ENCODE measurements at places on chromosomes 16 and 17. TPM values are rescaled to one million over a fixed set of nuclear protein-coding genes. Genes with fewer than 3 reads are reported as not detected.

DNA sequence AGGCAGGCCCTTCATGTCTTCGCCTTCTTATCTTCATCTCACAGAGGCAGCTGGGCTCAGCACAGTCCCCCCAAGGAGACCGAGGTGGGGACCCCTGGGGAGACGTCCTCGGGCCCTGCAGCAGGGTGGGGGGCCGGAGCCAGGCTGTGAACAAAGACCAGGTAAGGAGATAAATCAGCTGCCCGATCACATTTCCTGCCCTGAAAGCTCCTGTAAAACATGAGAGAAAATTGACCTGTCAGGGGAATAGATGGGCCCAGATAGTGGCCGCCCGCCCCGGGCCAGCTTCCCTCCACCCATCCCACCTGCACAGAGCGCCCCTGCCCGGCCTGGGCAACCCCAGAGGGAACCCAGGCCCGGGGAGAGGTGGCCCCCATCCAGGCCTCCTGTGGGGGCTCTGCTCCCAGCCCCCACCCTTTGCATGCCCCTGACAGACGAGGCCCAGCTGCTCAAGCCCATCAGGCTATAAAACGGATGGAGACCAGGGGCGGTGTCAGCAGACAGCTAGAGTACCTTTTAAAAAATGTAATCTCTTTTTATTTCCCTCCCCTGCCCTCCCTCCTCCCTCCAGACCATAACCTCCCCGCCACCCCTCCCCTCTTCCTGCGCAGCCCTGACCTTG lies 18.8 kb upstream of the SLC38A10 start:
- DNase-seq = no peak
- no peaks in the 10 kb centered on the region for H3K36me3 ChIP-seq
- no peaks in the 10 kb centered on the region for H3K27me3 ChIP-seq
- no peak overlapping the region for H3K4me3 ChIP-seq
- no peaks in the 10 kb centered on the region for H3K4me1 ChIP-seq

- DNase-seq = no peak
- H3K27me3 ChIP-seq = no peaks in the 10 kb centered on the region
- no peaks in the 10 kb centered on the region for H3K4me1 ChIP-seq
- H3K4me3 ChIP-seq = no peak overlapping the region
These were observed 38.7 kb downstream of the VAT1L start for GRCh38 chr16:77827032-77827431.

- H3K27me3 ChIP-seq = no peaks in the 10 kb centered on the region
- no peaks in the 10 kb centered on the region for H3K36me3 ChIP-seq
- no peak for DNase-seq
- no peak overlapping the region for H3K4me3 ChIP-seq
These were observed 23.0 kb downstream of the NSMCE1 start for GRCh38 chr16:27245276-27246172.

DNA sequence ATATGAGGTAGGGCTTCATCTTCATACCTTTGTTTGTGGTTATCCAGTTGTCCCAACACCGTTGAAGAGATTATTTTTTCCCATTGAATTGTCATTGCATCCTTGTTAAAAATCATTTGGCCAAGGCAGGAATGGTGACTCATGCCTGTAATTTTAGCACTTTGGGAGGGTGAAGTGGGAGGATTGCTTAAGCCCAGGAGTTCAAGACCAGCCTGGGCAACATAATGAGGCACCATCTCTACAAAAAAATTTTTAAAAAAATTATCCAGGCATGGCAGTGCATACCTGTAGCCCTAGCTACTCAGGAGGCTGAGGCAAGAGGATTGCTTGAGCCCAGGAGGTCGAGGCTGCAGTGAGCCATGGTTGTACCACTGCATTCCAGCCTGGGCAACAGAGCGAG lies 223.9 kb downstream of the TANC2 start:
- H3K36me3 ChIP-seq = no peaks in the 10 kb centered on the region
- DNase-seq = no peak
- no peaks in the 10 kb centered on the region for H3K4me1 ChIP-seq
- H3K27ac ChIP-seq = no peak overlapping the region

DNA sequence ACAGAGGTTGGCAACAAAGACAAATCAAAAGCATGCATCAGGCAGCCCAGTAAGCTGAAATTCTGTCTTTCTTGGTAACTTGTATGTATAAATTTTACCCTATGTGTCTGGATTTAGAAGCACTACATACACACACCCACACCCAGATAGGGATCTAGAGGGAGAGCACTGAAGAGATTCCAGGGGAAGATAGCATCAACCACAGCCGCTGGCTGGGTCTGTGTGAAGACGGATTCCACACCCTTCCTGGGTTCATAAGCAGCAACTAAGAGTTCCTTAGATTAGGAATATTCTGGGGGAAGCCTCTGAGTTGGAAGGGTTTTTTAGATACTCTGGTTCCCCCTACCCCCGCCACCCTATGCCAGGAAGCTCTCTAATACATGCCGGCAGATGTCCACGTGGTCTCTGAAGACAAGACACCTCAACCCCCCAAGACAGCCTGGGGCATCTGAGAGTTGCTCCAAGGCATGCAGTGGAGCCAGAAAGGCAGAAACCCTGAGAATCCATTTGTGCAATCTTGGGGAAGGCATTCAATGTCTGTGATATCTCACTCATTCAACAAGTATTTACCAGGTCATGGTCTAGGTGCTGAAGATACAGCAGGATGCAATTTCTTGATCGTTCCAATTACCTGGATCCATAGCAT lies 86.4 kb downstream of the NOG start:
- H3K4me1 ChIP-seq = peaks cover 20% of the 10 kb centered on the region
- H3K36me3 ChIP-seq = no peaks in the 10 kb centered on the region
- H3K27me3 ChIP-seq = no peaks in the 10 kb centered on the region
- no peak for DNase-seq
- H3K27ac ChIP-seq = no peak overlapping the region
- no peak overlapping the region for H3K4me3 ChIP-seq

- no peak overlapping the region for H3K4me3 ChIP-seq
- no peak overlapping the region for H3K27ac ChIP-seq
- no peak for DNase-seq
- H3K36me3 ChIP-seq = no peaks in the 10 kb centered on the region
These were observed 29.0 kb downstream of the RAB11FIP3 start for GRCh38 chr16:454397-454940.

Gene GP1BA
- not detected for polyA plus RNA-seq

GRCh38 chr16:254461-254860 lies 19.8 kb downstream of the FAM234A start:
- H3K36me3 ChIP-seq = peaks cover 29% of the 10 kb centered on the region
- peaks cover 9% of the 10 kb centered on the region for H3K4me1 ChIP-seq
- DNase-seq = no peak
- no peak overlapping the region for H3K27ac ChIP-seq
- no peak overlapping the region for H3K4me3 ChIP-seq

Gene CRYM
- not detected for polyA plus RNA-seq

GRCh38 chr17:40015998-40016985 lies 1.1 kb downstream of the CSF3 start:
- H3K27me3 ChIP-seq = no peaks in the 10 kb centered on the region
- H3K4me3 ChIP-seq = no peak overlapping the region
- no peaks in the 10 kb centered on the region for H3K36me3 ChIP-seq
- H3K4me1 ChIP-seq = no peaks in the 10 kb centered on the region
- H3K27ac ChIP-seq = no peak overlapping the region

Gene KCNJ18
- not detected for polyA plus RNA-seq

DNA sequence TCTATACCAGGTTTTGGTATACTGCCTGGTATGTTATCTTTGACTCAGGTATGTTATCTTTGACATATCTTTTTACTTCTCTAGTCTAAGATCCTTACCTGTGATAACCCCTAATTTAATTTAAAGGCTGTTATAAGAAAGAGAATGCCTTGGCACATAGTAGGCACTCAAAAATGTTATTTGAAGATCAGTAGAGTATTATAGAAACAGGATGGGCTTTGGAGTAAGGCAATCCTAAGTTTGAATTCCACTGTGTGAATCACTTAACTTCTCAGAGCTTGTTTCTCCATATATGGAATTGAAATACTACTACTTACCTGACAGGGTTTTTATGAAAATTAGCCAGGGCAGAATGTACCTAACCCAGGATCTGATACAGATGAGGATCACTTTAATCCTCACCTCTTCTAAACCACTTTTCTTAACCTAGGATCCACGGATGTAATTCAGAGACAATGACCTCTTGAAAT lies 1.2 kb downstream of the BRIP1 start:
- H3K27ac ChIP-seq = no peak overlapping the region
- peak overlapping the region; percentile 88 for H3K4me3 ChIP-seq
- no peaks in the 10 kb centered on the region for H3K36me3 ChIP-seq
- no peaks in the 10 kb centered on the region for H3K27me3 ChIP-seq
- peaks cover 11% of the 10 kb centered on the region for H3K4me1 ChIP-seq
- DNase-seq = no peak

- no peak for DNase-seq
- H3K4me3 ChIP-seq = no peak overlapping the region
- no peaks in the 10 kb centered on the region for H3K4me1 ChIP-seq
- H3K36me3 ChIP-seq = no peaks in the 10 kb centered on the region
- H3K27me3 ChIP-seq = no peaks in the 10 kb centered on the region
These were observed 142.8 kb downstream of the MAP2K6 start for GRCh38 chr17:69557339-69557738.

GRCh38 chr17:5031365-5032082 lies 3.7 kb downstream of the SLC52A1 start:
- no peaks in the 10 kb centered on the region for H3K27me3 ChIP-seq
- H3K4me3 ChIP-seq = peak overlapping the region; percentile 56
- DNase-seq = peak; percentile 83
- peaks cover 17% of the 10 kb centered on the region for H3K4me1 ChIP-seq
- H3K27ac ChIP-seq = peak overlapping the region; percentile 79

Gene CHRNE
- 0.24 TPM for polyA plus RNA-seq

DNA sequence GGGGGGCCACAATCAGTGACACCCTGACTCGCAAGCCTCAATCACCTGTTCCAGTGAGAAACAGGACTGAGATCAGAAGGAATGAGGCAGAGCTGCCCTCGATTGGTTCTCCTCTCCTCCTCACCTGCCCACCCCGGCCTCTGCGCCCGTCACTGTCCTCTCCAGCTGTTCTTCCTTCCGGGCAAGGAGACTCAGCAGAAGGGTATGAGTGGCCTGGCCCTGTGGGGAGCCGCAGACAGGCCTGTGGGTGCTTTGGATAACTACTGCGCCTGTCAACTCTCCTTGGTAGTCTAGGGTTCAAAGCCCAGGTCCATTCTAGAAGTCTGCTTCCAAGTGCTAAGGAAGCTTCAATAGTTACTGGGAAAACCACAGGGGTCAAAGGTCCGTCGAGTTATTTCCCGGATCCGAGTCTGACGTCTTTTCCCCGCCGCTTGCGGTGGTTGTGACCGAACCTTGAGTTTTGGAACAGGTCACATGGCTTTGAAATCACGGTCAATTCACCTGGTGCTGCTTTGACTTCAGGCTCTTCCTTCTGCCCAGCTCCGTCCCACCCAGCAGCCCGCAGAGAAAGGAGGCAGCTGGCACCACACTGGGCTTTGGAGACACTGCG lies 8.3 kb downstream of the CARD14 start:
- no peaks in the 10 kb centered on the region for H3K36me3 ChIP-seq
- no peak overlapping the region for H3K27ac ChIP-seq
- no peaks in the 10 kb centered on the region for H3K27me3 ChIP-seq
- DNase-seq = no peak
- H3K4me3 ChIP-seq = no peak overlapping the region
- H3K4me1 ChIP-seq = no peaks in the 10 kb centered on the region

DNA sequence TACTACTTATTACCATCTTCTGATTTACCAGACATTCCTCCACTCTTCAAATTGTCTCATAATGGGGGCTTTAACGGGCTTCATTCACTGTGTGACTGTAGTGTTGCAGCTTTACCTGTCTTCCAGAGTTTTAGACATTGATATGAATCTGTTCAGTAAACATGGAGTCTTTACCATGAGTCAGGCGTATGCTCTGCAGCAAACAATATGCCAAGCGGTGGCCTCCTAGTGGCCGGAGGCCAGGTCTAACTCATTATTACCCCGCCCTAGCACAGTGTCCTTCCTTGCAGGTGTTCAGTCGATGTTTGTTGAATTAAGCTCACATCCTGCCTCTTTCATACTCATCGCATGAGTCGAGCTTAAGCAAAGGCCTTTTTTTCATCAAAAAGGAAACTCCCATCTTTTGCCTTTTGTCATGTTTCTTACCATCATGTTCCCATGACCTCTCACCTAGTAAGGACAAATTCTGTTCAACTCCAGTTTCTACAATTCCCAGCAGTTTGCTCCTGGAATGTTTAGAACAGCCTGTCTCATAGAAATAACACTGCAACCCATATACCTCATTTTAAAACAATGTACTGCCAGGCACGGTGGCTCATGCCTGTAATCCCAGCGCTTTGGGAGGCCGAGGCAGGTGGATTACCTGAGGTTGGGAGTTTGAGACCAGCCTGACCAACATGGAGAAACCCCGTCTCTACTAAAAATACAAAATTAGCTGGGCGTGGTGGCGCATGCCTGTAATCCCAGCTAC lies 39.4 kb downstream of the TUBD1 start:
- no peaks in the 10 kb centered on the region for H3K27me3 ChIP-seq
- peaks cover 24% of the 10 kb centered on the region for H3K4me1 ChIP-seq
- H3K27ac ChIP-seq = no peak overlapping the region
- H3K4me3 ChIP-seq = no peak overlapping the region

DNA sequence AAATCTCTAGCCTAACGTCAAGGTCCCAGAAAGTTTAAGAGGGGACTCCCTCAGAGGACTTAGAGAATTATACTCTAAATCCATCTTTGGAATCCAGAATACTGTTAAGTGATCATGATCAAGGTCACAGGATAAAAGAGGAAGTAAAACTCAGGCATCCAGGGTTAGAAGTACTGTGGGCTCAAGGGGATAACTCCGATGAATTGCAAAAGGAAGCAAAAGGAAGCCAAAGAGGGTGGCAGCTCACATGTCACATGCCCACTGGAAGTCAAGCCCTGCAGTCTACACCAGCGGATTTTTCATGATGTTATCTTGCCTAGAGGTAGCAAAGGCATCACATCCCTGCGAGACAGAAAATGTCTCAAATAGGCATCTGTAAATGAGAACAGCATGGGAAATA lies 3.8 kb downstream of the ZNF821 start:
- no peaks in the 10 kb centered on the region for H3K36me3 ChIP-seq
- no peak overlapping the region for H3K27ac ChIP-seq
- peak overlapping the region; percentile 14 for H3K4me3 ChIP-seq
- H3K4me1 ChIP-seq = peaks cover 33% of the 10 kb centered on the region
- H3K27me3 ChIP-seq = no peaks in the 10 kb centered on the region

GRCh38 chr16:9389543-9390207 lies 298.2 kb downstream of the HAPSTR1 start:
- no peaks in the 10 kb centered on the region for H3K27me3 ChIP-seq
- H3K4me1 ChIP-seq = no peaks in the 10 kb centered on the region
- no peaks in the 10 kb centered on the region for H3K36me3 ChIP-seq
- DNase-seq = no peak

GRCh38 chr17:72262766-72263165 lies 141.9 kb downstream of the SOX9 start:
- H3K36me3 ChIP-seq = no peaks in the 10 kb centered on the region
- no peaks in the 10 kb centered on the region for H3K27me3 ChIP-seq
- H3K4me3 ChIP-seq = no peak overlapping the region
- no peak for DNase-seq

Gene ABCC3
- not detected for polyA plus RNA-seq

DNA sequence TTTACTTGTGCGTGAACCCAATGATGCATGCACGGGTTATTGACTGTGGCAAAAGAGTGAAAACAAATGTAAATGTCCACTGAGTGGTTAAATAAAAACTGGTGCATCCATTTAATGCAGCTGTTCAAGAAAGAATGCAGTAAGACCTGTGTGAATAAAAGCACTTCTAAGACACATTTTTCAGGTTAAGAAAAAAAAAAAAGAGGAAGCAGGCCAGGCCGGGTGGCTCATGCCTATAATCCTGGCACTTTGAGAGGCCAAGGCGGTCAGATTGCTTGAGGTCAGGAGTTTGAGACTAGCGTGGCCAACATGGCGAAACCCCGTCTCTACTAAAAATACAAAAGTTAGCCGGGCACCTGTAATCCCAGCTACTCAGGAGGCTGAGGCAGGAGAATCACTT lies 11.8 kb downstream of the CNGB1 start:
- H3K4me1 ChIP-seq = no peaks in the 10 kb centered on the region
- DNase-seq = no peak
- H3K4me3 ChIP-seq = no peak overlapping the region
- no peak overlapping the region for H3K27ac ChIP-seq
- H3K27me3 ChIP-seq = no peaks in the 10 kb centered on the region

Gene C17orf67
- polyA plus RNA-seq = 1.6 TPM
